ENCODE measurements at places on chromosomes 1 and 21.

- DNase-seq, result no peak
Measured at GRCh38 chr1:88327391-88328267, 356.4 kb upstream of the PKN2 start.

GRCh38 chr1:234647245-234647644, 37.3 kb upstream of the IRF2BP2 start:
- no peak for DNase-seq

GRCh38 chr1:223257856-223258550, 106.0 kb downstream of the SUSD4 start:
- no peak for DNase-seq

- DNase-seq, result no peak
Measured at GRCh38 chr1:153359241-153359640, 1.6 kb downstream of the S100A9 start.

DNA sequence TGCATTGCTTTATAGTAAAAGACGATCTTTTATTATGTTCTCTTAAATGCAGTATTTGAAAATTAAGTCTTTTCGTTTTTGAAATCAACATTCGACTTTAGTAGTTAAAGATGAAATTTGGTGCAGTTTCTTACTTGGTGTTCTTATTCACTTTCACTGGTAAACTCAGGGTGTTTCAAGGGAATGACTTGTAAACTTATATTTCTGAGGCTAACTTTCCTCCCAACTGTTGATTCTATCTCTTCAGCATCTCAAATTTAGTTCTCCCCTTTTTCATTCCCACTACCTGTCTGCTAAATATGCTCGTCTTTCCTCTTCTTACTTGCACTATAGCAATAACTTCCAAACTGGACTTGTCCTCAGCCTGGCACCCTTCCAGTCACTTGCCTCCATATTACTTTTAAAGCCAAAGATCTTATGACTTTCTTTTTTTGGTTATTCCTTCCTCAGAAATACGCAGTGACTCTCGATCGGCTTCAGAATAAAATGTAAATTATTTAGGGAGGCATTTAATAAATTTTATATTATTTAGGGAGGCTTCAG, 988 bp downstream of the SLC35A3 start:
- no peak for DNase-seq

GRCh38 chr1:155001425-155001674, 1.3 kb upstream of the ZBTB7B start:
- DNase-seq, result no peak

DNA sequence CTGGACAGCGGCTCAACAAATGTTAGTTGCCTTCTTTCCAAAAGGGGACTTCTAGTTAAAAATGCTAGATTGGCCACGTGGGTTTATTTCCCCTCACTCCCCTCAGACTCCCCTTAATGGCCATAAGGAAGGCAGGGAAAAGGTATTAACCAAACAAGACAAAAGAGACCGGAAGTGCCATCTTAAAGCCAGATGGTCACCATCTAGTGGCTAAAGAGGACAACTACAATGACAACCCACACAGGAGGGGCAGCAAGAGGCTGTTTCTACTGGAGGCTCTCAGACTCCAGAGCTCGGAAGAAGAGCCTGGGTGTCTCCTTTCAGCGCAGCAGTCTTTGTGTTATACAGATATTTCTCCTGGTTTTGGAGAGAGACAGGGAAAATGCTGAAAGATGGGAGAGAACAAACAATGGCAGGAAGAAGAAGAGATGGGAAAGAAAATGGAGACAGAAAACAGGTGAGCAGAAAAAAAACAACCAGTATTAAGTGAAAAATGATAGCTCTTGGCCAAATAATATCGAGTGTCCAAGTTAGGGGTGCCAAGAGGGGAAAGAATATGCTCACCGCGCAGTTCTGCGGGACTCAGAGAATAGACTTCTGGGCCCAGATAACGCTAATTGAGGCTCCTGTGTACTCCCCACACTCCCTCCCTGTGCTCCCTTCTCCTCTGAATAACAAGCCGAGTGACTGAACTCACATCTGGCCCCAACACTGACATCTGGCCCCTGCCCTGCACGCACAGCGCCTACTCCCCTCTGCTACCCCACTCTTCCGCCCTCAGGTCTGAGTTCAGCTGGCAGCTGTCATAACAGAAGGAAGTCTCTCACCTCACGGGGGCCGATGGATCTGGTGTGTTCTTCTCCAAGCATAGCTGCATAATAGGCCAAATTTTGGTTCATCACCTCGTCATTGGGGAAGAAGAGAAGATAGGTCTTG, 9.6 kb downstream of the P3H1 start:
- DNase-seq, result no peak

DNA sequence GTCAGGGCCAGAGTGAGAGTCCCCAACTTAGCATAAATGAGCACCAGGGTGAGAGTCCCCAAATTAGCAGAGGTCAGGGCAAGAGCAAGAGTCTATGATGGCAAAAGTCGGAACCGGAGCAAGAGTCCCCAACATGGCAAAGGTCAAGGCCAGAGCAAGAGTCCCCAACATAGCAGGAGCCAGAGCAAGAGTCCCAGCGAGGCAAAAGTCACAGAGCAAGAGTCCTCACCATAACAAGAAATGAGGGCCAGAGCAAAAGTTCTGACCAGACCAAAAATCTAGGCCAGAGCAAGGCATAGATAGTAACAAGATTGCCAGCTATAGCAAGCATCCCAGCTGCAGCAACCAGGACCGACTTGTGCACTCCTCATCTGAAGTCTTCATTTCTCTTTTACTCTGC, 3.1 kb downstream of the NSUN4 start:
- DNase-seq, result no peak

- DNase-seq, result no peak
Measured at GRCh38 chr1:202214089-202214843, 20.7 kb downstream of the LGR6 start.

DNA sequence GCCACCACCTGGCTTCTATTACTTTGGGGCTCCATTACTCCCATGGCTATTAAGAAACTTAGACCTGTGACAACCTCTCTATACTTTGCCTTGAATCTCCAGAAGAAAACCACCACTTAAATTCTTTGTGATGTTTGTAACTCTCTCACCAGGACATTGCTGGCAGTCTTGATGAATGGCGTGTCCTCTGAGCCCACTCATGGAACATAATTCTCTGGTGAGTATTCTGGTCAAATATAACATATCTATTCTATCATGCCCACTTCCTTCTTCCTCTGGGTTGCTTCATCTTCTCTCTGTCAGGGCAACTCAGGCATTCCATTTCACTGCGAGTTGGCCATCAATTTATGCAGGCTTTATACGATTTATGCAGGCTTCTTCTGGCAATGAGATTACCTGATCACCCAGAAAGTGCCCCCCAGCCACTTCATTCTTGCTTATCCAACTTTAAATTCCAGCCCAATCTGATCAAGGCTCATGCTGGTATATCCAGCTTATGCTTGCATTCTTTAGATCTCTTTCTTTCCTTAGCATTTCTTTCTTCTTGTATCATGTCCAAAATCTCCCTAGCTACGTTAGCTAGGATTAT, 112.0 kb upstream of the CHRM3 start:
- DNase-seq, result no peak

DNA sequence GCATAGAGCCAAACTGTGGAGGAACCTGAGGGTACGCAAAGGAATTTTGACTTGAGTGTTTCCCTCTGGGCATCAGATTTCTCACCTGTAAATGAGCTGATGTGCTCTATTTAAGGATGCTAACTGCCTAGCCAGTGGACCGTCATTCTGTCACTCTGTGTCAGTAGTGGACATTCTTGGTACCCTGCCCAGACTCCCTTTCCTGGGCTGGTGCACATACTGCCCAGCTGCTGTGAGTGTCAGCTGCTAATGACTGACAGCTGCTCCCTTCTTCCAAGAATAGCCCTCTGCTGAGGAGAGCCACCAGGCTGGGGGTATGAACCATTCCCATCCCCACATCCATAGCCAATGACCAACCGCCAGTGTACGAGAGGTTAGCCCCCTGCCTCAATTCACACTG, 193.1 kb upstream of the DAB1 start:
- DNase-seq, result no peak

- no peak for DNase-seq
Measured at GRCh38 chr1:2110738-2111673, 60.8 kb downstream of the PRKCZ start.

DNA sequence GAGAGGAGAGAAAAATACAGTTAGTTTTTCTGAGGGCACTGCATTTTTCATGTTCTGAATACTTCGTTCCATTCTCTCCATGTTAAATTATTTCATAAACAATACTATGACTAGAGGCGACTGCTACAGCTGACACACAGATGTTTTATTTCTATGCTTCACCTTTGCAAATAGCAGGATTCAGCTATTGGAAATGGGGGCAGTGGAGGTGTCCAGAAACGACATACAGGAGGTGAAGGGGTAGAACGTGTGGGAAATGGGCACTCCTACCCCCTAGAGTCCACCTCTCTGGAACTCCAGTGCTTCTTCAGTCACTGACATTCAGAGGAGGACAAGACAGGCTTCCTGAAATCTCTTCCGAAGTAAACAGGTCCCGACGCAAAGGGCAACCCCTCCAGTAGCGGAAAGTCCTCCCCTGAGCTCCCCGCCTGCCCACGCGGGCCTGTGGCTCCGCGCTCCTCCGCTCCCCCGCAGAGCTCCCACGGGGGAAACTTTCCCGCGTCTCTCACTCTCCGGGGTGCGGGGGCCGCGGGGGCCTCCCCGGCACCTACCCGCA, 480 bp downstream of the DPYD start:
- DNase-seq, result no peak

DNA sequence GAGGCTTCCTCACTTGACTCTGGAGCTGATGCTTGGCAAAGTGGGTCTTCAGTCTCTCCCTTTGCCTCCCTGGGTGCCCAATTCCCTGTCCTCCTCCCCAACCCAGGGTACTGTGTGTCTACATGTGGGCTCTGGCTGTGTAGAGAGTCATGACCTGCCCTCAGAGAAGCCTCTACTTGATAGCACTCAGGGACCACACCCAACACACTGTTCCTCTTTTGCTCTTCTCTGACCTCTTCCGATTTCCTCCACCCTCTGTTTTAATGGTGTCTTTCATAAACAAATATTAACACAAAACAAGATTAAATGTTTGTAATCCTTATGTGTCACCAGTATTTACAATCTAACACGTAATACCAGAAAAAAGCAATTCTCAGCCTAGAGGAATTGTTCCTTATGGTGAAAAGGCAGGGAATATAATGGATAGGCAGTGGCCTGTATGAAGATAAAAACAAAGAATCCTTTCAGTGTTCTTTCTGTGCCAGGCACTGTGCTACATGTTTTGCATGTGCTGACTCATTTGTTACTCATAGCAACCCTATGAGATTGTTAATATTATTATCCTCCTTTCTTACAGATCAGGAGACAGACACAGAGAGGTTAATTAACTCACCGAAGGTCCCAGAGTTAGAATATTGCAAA, 58.2 kb downstream of the HSD3B1 start:
- DNase-seq, result no peak

GRCh38 chr1:10965546-10966226, 46.8 kb upstream of the TARDBP start:
- DNase-seq, result no peak

DNA sequence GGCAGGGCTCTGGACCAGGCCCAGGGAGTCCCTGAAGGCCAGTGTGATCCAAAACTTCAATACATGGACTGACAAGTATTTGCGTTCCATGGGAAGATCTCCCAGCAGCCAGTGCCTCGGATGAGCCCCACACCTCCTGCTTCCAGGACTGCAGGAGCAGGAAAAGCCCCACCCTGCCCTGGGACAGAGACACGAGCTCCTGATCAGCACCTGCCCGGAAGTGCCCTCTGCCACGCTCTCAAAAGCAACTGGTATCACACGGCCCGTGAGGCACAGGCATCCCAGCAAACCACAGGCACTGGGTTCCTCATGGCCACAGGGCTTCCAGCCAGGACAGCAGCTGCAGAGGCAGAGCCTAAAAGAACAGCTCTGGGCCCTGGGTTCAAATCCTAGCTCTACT, 48.6 kb downstream of the ACOT7 start:
- DNase-seq, result no peak

- DNase-seq, result no peak
Measured at GRCh38 chr1:61420243-61420642, 304.7 kb downstream of the TM2D1 start.

GRCh38 chr1:46583494-46583893, 20.6 kb downstream of the MKNK1 start:
- DNase-seq, result no peak

GRCh38 chr1:205930799-205931281, 12.4 kb downstream of the SLC26A9 start:
- DNase-seq, result no peak

Data from stimulated activated CD8-positive, alpha-beta memory T cell treated with anti-CD3 and anti-CD28 coated beads, Interleukin-2, amount 100 ng/mL, for 1 hour (primary cell).